ENCODE measurements at places on chromosomes 5 and 9.
A peak's percentile ranks its signal among the peaks of the same experiment; 100 is the strongest.

- no peak for DNase-seq
Measured at GRCh38 chr9:20925256-20926045, 106.0 kb downstream of the HACD4 start.

GRCh38 chr5:39164016-39164415 lies 55.3 kb downstream of the FYB1 start:
- peak; percentile 62 for DNase-seq

DNA sequence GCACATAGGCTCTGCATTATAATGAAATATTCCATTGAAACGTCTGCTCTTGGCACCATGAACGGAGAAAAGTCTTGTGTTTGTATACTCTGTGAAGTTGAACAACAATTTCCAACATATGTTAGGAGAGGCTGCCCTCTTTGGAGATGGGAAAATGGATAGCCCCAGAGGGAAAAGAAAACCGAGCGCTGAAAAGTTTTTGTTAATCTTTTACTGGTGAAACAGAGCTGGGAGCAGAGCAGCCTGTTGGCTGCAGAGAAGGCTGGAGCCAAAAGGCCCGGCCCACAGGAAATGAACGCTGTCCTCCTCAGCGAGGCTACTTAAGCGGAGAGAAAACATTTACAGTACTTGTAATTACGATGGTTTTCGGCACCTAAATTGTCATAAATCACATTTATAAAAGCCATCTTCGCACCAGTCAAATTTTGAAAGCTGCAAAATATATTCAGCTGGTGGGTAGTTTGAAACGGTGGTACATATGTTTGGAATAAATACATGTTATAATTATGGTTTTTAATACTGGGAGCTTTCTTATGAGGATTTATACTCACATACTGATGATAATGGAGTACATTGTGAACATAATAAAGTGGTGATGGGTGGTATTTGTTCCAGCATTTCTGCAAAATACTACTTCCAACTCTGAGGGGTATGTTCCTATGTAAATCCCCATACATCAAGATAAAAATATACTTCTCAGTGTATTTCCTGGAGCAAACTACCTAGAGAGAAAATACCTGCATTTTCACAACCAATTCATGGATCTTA lies 129.6 kb upstream of the CNTLN start:
- DNase-seq: no peak

DNA sequence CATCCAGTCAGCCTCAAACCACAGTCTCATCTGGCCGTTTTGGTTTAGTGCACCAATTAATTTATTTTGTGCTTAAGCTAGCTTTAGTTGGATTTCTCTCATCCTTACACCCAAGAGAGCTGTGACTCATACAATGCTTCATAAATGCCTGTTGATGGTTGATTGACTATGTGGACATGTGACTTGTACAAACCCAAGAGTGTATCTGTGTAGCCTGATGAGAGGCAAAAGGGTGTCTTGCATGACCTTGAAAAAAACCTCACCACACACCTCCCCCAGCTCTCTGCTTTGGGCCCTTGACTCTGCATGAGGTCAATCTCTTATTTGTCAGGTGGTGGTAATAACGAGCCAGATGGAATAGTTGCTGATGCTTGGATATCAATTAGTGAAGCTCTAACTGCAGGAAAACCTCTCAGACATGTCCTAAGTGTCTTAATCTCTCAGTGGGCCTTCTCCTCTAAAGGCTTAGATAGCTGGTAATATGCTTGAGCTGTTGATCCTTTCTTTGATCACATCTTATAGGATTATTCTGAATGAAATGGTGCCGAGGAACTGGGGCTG lies 10.6 kb upstream of the GLRA1 start:
- no peak for DNase-seq

- DNase-seq: no peak
Measured at GRCh38 chr9:129558551-129559505, 62.1 kb downstream of the C9orf50 start.
